H4 (cell line): ENCODE measurements at places on chromosomes 11 and 22.
A peak's percentile ranks its signal among the peaks of the same experiment; 100 is the strongest.

DNA sequence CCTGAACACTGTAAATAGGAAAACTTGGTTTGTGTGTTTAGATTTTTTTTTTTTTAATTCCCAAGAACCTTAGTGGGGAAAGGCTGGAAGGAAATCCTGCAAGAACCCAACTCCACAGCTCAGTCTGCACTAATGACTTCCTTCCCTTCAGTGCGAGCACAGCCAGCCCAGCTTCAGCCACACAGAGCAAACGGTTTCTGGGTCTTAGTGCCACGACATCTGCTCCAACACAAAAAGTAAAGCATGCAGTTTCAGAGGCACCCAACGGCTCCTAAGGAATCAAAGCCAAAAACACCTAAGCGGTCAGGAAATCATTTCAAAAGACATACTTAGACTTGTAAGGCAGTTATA, 236.1 kb downstream of the TTC28 start:
- no peak for DNase-seq

GRCh38 chr11:65834202-65834601, 439 bp downstream of the SNX32 start:
- DNase-seq, result no peak

GRCh38 chr11:64206457-64207255, at the start of gene FERMT3:
Gene FERMT3, plus strand, starts transcription at chr11:64206721. Its CDS starts 644 bp downstream, at chr11:64207365.
- DNase-seq, result no peak

DNA sequence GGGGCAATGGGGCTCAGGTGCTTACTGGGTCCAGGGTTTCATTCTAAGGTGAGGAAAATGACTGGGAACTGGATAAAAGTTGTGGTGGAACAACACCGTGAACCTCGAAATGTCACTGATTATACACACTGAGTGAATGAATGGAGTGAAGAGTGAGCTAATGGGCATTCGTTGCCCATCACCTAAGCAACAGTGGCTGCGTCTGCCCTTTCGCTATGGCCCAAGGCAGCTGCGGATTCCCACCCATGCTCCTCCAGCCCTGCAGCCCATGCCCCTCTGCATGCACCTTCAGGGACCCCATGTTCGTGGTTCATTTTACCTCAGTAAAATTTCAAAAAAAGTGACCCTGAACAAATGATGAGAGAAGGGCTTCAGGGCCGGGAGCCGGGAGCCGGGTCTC, 196.3 kb downstream of the CTTN start:
- DNase-seq, result no peak

- DNase-seq, result no peak
Measured at GRCh38 chr11:86068138-86068871, 579 bp downstream of the PICALM start.

GRCh38 chr11:93493252-93493897, 49.8 kb downstream of the SMCO4 start:
- DNase-seq, result no peak

DNA sequence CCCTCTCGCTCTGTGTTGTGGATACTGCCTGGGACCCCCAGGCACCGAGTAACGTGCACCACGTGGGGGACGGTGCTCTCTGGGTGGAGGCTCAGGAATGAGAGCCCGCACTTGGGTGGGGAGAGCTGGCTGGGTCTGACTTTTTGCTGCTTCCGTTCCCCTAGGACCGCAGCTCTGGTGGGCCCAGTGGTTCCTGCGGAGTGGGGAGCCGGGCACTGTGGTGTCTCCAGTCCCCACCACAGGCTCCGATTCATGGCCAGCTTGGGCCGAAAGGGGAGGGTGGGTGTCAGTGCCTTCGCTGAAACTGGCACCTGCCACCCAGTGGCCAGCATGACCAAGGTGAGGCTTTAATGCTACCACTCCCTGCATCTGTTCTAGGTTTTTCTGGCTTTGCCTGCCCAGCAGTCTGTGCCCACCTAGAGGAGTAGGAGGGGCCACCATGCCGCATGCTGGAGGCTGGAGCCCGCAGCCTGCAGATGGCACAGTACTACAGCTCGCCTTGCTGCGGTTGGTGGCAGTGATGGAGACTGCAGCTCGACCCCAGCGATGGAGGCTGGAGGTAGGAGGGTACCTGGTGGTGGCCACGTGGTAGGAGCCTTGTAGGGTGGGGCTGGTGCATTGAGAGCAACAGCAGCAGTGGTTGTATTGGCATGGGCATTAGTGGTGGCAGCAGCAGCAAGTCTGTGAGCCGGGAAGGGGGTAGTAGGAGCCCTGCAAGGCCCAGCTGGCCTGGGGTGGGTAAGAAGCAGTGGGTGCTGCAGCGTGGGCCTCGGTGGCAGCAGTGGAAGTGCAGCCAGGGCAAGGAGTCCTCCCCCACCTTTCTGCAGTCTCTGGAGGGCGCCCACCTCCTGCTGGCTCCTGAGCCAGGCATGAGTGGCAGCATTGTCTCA, 118.8 kb upstream of the VPREB1 start:
- DNase-seq, result no peak

GRCh38 chr11:2752923-2753322, 53.1 kb upstream of the KCNQ1OT1 start:
- DNase-seq, result no peak

DNA sequence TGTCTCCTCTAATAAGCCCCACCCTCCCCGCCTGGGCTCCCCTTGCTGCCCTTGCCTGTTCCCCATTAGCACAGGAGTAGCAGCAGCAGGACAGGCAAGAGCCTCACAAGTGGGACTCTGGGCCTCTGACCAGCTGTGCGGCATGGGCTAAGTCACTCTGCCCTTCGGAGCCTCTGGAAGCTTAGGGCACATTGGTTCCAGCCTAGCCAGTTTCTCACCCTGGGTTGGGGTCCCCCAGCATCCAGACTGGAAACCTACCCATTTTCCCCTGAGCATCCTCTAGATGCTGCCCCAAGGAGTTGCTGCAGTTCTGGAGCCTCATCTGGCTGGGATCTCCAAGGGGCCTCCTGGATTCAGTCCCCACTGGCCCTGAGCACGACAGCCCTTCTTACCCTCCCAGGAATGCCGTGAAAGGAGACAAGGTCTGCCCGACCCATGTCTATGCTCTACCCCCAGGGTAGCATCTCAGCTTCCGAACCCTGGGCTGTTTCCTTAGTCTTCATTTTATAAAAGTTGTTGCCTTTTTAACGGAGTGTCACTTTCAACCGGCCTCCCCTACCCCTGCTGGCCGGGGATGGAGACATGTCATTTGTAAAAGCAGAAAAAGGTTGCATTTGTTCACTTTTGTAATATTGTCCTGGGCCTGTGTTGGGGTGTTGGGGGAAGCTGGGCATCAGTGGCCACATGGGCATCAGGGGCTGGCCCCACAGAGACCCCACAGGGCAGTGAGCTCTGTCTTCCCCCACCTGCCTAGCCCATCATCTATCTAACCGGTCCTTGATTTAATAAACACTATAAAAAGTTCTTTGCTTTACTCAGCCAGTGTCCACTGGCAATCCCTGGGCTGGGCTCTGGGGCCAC, 14.4 kb downstream of the TSKU start:
- DNase-seq, result no peak

- DNase-seq, result no peak
Measured at GRCh38 chr22:27934069-27934468, 15.0 kb upstream of the PITPNB start.

GRCh38 chr11:107591378-107592230, 657 bp downstream of the ELMOD1 start:
- no peak for DNase-seq

GRCh38 chr11:26651916-26652315, 69.9 kb downstream of the SLC5A12 start:
- no peak for DNase-seq

DNA sequence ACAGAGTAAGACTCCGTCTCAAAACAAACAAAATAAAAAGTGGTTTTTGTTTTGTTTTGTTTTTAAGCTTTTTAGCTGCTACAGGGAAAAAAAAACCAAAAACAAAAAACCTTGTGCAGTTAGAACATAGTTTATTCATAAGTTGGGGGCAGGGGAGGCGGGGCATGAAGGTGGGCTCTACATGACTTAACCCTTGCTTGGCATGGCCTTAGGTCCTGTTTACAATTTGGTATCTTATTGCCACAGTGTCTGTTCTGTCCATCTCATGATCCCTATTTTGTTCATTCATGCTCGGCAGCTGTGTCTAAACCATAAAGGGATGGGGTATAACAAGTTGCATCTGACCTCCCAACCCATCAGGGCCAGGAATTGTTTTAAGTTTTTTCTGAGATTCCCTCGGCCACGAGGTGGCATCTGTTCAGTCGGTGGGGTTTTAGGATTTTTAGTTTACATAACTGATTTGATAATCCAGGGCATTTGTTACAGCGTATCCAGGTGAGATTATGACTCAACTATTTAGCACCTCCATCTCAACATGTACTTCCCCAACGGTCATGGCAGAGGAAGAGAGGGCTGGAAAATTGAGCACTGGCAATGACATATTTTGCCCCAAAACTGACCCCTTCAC, 6.9 kb downstream of the AP5B1 start:
- DNase-seq, result peak; percentile 2

DNA sequence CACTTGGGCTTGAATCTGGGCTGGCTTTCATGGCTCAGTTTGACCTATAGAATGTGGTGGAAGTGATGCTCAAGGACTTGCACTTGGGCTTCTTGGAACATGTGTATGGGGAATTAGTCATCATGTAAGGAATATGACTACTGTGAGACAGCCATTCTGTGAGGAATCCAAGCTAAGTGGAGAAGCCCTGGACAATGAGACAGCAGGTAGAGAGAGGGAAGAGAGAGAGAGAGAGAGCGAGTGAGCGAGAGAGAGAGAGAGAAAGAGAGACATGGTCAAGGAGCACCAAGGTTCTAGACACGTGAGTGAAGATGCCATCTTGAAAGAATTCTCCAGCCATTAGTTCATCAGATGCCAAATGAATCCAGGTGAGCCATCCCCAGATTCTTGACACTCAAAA, 261.6 kb upstream of the SORL1-AS1 start:
- DNase-seq, result no peak

DNA sequence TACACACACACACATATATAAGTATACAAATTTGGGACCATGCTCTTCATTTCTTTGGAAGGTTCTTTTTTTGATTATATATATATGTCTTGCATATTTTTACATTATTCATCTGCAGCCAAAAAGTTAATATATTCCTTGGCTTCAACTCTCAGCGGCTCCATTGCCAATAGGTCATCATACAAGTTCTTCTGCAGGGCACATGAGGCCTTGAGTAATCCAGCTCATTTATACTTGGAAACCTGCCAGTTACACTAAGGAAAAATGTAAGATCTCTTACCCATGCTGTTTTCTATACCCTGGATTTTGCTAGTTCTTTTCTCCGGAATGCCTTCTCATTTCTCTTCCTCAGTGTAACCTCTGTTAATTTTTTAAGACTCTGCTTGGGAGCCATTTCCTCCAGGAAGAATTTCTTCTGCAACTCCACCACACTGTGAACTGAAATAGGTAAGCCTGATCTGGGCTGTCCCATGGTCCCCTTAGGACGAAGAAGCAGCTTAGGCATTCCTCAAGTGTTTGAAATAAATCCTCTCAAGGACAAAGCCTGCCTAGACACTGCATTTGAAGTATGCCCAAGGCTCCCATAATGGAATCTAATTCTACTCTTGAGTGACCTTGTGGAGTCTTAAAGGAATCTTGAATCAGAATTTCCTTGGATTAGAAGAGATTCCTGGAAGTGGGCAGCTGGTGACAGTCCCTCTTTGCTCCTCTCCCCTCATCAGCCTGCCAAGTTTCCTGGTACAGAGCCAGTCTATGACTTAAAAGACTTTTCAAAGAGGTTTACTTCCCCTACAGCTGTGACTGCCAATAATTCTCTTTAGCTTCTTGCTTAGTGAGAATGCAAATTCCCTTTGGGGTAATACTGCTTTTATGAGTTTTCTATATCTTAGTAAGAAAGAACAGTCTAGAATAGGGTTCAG, 182.8 kb downstream of the C11orf87 start:
- DNase-seq, result no peak

GRCh38 chr11:57240007-57240406, 3.0 kb upstream of the APLNR start:
- DNase-seq, result no peak

GRCh38 chr11:72683782-72684200, 9.6 kb upstream of the PDE2A start:
- peak; percentile 24 for DNase-seq

GRCh38 chr11:116696381-116696941, 76.3 kb downstream of the BUD13 start:
- DNase-seq, result peak; percentile 74

DNA sequence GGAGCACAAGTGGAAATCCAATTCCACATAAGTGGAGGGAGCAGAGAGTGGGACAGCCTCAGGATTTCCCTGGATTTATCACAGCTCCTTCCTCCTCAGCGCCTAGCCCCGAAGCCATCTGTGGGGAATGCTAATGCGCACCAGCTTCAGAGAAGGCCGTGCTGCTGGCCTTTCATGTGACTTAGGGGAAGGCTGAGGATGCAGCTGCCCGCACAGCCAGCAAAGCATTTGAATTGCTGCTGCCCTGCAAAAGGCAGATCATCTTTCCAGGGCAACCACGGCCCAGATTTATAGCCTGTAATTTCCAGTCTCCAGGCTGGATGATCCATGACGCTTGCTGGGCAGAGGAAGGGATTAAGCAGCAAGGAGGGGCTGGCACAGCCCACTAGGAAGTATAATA, 29.9 kb downstream of the SYN3 start:
- peak; percentile 6 for DNase-seq

DNA sequence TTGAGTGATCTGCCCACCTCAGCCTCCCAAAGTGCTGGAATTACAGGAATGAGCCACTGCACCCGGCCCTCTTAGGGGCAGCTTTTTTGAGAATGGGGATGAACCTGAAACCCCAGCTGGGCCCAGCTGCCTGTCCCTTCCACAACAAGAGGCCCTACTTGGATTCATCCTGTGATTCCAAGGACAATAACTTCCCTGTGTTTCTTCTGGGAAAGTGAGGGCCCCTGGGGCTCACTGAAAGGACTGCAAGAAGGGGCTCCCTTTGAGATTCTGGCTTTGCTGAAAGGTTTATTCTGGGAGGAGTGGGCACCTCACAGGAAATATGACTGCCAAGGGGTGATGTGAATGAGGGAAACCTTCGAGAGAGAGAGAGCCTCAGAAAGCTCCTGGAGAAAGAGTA, 12.3 kb upstream of the GNAZ start:
- no peak for DNase-seq

GRCh38 chr22:41429232-41429950, 17.2 kb downstream of the TOB2 start:
- no peak for DNase-seq

- DNase-seq, result peak; percentile 69
Measured at GRCh38 chr11:102476812-102477211, 24.2 kb upstream of the TMEM123 start.

- DNase-seq, result no peak
Measured at GRCh38 chr11:20022363-20023081, 137.8 kb downstream of the DBX1 start.

DNA sequence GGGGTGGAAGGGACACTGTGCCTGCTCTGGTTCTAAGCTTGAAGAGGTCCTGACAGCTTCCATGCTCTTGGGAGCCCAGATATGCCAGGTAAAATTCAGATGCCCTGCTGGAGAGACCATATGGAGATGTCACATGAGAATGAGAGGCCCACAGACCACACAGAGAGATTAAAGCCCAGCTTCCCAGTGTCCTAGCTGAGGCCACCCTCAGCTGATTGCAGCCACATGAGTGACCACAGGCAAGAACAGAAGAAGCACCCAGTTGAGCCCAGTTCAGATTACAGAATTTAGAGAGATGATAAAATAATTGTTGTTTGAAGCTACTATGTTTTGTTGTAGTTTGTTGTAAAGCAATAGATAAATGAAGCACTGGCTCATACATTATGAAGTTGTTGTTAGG, 14.4 kb upstream of the PVALB start:
- DNase-seq, result no peak
